Femur (tissue), 1 donor: ENCODE measurements at places on chromosomes 1 and 21.

GRCh38 chr1:157132616-157133167, 5.5 kb downstream of the ETV3 start:
- no peak for DNase-seq

DNA sequence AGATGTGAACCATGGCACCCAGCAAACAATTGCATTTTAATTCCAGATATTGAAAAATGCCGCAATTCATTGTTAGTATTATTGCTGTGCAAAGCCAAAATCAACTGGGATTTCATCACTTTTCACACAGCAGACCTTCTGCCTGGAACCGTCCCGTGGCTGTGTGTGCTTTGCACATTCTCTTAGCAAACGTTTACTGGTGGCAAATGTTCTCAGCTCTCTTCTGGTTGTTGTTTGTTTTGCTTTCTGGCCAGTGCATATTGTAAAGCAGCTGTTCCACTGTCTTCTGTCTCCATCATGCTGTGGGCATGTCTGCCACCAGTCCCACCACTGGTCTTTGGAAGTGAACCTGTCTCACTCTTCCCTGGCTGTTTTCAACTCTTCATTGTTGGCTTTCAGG, 19.8 kb upstream of the TTLL10 start:
- no peak for DNase-seq

DNA sequence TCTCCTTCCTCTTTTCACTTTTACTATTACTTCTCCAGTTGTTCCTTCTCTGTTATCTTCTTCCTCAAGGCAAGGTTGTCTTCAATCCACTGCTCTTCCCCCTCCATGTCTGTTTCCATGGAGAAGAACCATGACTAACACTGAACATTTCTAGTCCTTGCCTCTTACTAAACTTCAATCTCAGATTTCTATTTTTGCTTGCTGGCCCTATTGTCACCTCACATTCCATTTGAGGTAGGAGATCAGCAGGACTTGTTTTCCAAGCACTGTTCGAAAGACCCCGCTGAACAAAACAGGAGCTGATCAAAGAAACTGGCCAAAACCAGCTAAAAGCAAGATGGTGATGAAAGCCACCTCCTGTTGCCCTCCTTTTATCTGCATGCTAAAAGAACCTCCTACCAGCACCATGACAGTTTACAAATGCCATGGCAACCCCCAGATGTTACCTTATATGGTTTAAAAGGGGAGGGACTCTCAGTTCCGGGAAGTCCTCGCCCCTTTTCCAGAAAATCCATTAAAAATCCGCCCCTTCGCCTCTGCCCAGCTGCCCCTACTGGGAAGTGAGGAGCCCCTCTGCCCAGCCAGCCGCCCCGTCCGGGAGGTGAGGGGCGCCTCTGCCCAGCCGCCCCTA, 22.6 kb downstream of the GON4L start:
- DNase-seq = no peak

- DNase-seq = no peak
Measured at GRCh38 chr1:229098903-229099578, 171.9 kb upstream of the RAB4A start.

DNA sequence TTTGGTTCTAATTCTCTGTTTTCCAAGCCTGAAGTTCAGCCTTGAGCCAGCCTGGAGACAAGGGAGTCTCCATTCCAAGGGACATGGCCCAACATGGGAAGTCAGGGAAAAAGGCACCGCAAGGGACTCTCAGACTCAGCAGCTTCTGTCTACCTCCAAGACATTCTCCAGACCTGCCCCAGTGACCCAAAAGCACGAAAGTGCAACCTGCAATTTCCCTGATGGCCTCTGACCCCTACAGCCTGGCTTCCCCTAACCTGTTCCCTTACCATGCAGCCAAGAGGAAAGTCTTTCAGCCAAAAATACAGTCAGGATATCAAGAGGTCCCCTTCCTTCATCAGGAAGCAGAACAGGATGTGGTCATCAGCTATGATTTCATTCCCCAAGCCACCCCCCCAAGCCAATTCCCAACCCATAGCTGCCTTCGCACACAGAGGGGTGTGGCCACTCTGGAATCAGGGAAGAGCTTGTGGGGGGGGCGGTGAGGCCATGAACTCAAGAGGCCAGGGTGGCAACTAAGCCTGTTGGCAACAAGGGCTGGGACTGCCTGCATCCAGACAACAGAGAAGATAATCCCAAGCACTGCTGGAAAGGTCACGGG, 59.2 kb downstream of the TIAM1 start:
- DNase-seq = no peak

- no peak for DNase-seq
Measured at GRCh38 chr1:2391931-2392509, 379 bp downstream of the RER1 start.

- no peak for DNase-seq
Measured at GRCh38 chr1:234768569-234769283, 158.7 kb upstream of the IRF2BP2 start.

DNA sequence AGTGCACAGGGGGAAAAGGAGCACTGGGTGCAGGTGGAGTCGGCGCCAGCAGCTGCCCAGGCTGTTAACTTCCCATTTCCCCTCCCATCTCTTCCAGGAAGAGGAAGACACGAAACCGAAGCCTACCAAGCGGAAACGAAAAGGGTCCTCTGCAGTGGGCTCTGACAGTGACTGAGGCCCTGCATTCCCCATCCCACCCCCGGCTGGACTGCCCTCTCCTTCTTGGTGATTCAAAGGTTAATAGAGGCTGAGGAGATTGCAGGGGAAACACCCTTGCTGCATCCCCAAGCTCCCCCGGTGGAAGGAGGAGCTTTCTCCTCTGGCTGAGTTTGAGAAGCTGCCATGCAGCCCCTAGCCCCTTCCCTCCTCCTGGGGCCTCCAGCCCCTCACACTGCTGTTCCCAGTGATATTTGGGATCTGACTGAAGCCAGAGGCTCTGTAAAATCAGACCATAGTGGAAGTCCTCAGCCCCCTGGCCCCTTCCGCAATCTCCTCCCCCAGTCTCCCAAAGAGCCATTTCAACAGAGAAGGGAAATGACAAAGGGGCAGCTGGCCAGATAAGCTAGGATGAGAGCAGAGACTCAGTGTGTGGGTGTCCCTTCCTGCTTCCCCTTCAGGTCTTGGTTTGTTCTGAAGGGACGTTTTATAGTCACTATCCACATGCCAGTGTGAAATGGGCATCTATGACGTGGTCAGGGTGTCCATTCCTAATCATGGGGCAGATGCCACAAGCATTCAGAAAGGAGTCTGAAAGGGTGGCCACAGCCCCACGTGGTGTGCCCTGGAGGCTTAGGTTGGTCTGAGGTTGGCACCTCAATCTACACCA, 1.9 kb upstream of the SLC27A3 start:
- no peak for DNase-seq

- peak; percentile 87 for DNase-seq
Measured at GRCh38 chr1:61183471-61184039, 101.2 kb downstream of the NFIA start.

- no peak for DNase-seq
Measured at GRCh38 chr1:218462587-218462986, 117.5 kb downstream of the TGFB2 start.

DNA sequence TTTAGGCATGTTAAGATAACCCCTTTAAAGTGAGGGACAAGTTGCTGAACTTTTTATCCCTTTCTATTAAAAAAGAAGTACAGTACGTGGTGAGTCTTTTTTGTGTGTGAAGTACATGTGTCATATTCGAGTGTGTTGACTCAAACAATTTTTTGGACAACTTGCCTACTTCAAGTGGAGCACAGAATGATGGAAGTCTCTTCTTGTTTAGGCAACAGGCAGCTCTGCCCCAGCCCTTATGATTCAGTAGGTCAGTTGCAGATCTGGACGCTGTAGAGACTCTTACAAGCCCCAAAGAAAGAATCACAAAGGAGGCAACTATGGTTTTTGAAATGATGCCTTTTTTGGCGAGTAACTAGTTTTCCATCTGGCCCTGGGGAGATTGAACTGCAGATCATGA, 14.4 kb upstream of the ZFP69B start:
- no peak for DNase-seq

- DNase-seq = no peak
Measured at GRCh38 chr1:221246628-221247415, 367.6 kb downstream of the HLX start.

DNA sequence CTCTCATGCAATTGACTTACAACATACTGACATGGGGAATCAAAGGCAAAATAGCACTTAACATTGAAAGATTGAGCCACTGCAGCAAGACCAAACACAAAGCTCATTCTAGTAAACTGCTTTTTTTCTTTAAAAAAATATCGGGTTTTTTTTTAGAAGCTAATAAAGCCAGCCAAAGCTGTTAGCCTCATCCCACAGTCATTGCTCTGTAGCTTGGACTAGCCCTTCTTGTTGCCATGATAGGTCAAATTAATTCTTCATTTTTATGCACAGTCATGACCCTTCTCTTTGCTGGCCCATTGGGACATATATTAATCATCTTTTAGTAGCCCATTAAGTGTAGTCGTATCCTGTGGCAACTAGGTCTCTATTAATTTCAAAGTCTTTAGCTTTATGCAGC, 231.3 kb downstream of the ADGRL2 start:
- no peak for DNase-seq

DNA sequence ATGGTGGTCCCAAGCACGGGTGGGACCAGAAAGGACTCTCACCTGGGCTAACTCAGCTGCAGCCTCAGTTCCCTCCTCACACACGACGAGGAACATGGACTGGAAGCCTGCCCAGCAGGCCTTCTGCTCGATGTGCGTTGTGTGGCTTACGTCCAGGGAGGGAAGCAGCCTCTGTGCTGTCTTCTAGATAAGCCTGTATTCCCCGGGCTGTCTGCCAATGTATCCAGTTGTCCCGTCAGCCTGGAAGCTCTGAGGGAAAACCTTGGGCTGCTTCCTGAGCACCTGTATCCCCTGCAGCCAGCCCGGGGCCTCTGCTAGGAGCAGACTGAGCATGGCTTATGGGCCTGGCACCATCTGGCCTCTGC, 10.5 kb downstream of the PCSK9 start:
- DNase-seq = peak; percentile 75

DNA sequence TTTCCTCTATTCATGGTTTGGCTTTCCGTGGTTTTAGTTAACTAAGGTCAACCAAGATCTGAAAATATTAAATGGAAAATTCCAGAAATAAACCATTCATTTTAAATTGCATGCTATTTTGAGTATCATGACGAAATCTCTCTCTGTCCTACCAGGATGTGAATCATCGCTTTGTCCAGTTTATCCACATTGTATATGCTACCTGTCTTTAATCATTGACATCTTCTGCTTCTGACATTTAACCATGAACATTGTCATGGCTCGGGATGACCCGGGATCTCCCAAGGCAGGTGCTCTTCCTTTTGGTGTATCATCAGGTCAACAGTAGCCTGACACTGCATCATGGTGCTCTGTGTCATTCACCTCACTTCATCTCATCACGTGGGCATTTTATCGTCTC, 125.5 kb upstream of the HNRNPU start:
- DNase-seq = no peak

DNA sequence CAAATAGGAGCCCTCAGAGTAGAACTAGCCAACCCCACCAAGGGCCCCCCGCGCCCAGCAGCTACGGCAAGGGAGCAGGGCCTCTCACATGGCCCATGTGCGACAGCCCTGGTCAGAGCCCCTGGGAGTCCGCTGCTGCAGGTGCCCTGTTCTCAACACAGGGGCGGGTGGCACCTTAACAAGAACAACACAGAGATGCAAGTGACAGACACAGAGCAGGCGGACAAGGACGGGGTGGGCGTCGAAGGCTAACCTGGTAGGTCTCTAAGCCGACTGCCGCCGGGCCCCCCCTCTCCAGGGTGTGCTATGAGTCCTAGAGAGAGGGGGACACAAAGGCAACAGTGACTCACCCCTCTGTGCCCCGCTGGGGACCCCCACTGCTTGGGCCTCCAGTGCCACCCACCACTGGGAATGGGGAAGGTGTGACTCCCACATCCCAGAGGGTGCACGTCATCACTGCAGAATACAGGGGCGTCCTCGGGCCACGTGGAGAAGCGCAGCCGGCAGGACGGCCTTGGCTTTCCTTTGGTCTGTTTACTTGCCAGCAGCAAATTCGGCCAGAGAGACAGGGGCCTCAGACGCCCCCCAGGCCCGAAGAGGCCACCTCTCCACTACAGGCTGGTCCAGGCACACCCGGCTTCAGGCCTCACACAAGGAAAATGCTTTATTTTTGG, 44.8 kb downstream of the PRDM15 start:
- no peak for DNase-seq

- no peak for DNase-seq
Measured at GRCh38 chr1:194104247-194104844, 917.9 kb upstream of the B3GALT2 start.

GRCh38 chr1:47709872-47710231, 272.0 kb downstream of the FOXD2 start:
- DNase-seq = no peak

DNA sequence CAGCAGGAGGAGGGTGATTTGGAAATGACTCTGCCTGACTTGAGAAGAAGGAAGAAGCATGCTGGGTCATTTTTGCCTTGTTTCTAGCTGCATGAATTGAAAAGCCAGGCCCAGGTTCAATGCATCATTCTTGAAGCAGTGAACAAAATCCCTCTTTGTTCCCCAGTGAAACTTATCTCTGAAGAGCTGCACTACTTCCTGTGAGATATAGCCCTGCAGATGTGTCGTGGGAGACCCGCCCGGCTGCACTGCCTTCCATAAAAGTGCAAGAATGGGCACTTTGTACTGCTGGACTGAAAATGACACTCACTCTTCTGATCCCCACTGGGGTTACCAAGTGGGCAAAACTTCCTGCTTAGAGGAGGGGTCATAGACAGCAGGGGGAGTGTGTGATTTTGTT, 249.2 kb upstream of the NFIA start:
- peak; percentile 24 for DNase-seq

GRCh38 chr1:223033658-223034057, 109.4 kb downstream of the TLR5 start:
- no peak for DNase-seq

GRCh38 chr1:38898653-38899230, 17.4 kb upstream of the GJA9 start:
- DNase-seq = no peak

GRCh38 chr21:44923480-44924084, 2.9 kb upstream of the ITGB2 start:
- DNase-seq = no peak

- DNase-seq = no peak
Measured at GRCh38 chr1:246246430-246246829, 260.6 kb downstream of the SMYD3 start.

DNA sequence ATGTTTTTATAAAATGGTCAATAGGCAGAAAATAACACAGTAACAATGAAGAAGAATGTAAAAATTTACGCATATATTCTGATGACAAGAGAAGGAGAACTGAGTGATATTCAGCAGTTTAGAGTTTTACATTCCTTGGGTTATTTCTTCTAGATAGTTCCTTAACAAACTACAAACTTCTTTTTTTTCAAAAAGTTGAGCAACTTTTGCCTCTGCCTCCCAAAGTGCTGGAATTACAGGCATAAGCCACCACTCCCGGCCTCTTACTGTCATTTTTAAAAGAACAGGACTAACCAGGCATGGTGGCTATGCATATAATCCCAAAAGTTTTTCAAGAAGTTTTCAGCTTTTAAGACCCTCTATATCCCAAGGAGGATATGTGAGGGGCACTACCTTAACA, 32.9 kb downstream of the ARNT start:
- DNase-seq = no peak

GRCh38 chr1:25926731-25927496, 20.7 kb upstream of the STMN1 start:
- peak; percentile 37 for DNase-seq

GRCh38 chr1:54653036-54653435, 11.4 kb downstream of the MROH7 start:
- no peak for DNase-seq
